Naive thymus-derived CD4-positive, alpha-beta T cell (primary cell): ENCODE measurements at places on chromosomes 12 and 14. TPM values are rescaled to one million over a fixed set of nuclear protein-coding genes. Genes with fewer than 3 reads are reported as not detected.
A peak's percentile ranks its signal among the peaks of the same experiment; 100 is the strongest.

GRCh38 chr12:45934956-45935355 is 55.4 kb downstream of the SCAF11 start:
- H3K36me3 ChIP-seq, result peaks cover 4% of the 10 kb centered on the region
- no peaks in the 10 kb centered on the region for H3K4me1 ChIP-seq
- H3K4me3 ChIP-seq, result no peak overlapping the region
- no peak for DNase-seq
- H3K27ac ChIP-seq, result no peak overlapping the region

GRCh38 chr14:86464341-86464740 is 934.4 kb downstream of the FLRT2 start:
- H3K36me3 ChIP-seq, result no peaks in the 10 kb centered on the region
- no peak overlapping the region for H3K27ac ChIP-seq
- no peaks in the 10 kb centered on the region for H3K27me3 ChIP-seq

AHNAK2 gene
- not detected for total RNA-seq

DNA sequence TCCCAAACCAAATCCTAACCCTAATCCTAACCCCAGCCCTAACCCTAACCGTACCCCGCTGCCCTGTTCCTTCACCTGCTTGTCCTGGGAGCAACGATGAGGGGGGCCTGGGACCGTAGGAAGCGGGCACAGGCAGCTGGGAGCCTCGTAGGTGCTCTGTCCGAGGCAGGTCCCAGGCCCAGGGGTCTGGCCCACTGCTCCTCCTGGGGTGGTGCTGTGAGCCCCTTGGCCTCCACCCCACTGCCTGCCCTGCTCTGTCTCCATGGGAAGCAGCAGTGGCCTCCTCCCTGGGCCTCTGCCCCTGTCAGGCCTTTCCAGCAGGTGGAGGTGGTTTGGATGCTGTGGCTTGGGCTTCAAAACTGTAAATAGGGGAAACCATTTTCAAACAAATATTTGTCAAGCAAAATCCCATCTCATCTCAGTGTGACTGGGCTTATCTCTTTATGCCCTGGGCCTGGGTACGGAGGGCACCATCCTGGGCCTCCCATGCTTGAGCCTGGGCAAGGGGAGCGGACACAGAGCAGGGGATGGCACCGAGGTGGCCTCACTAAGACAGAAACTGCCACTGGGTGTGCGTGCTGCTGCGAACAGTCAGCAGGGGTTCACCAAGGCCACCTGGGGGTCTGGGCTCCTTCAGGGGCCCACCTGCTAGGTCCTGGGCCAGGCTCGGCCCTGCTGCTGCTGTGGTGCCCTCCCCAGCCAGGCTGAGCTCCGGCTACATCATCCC is 3.7 kb upstream of the BEGAIN start:
- H3K4me3 ChIP-seq, result no peak overlapping the region
- no peaks in the 10 kb centered on the region for H3K27me3 ChIP-seq
- H3K27ac ChIP-seq, result no peak overlapping the region

- peak overlapping the region; percentile 13 for H3K4me3 ChIP-seq
- H3K36me3 ChIP-seq, result peaks cover 34% of the 10 kb centered on the region
- DNase-seq, result no peak
- peaks cover 41% of the 10 kb centered on the region for H3K4me1 ChIP-seq
Observed at GRCh38 chr12:46368684-46369083, 3.9 kb downstream of the SLC38A2 start.

VRK1 gene
- total RNA-seq, result 28.8 TPM

TRPV4 gene
- total RNA-seq, result not detected in 2 replicates
